Activated naive CD8-positive, alpha-beta T cell treated with anti-CD3 and anti-CD28 coated beads, Interleukin-2, amount 10 ng/mL, durations not matched to agents 7 days and 5 days (primary cell): ENCODE measurements at places on chromosomes 13 and 19. TPM values are rescaled to one million over a fixed set of nuclear protein-coding genes. Genes with fewer than 3 reads are reported as not detected.

DNA sequence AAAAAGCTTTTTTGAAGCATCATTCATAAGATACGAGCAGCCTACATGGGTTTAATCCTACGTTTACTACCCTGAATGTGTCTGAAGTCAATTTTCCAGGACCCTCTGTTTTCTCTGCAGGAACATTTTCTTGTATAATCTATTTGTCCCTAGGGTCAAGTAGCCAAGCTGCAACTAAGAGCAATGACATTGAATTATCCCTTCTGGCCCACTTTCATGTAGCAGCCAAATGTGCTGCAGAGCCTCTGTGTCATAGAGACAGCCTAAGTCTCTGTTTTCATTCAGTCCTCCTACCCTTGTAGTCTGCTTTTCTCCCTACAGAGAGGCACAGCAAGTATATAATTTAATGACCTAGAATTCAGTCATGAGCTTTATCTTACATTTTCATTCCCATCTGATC, 82.1 kb downstream of the ZAR1L start:
- H3K27me3 ChIP-seq: peaks cover 5% of the 10 kb centered on the region
- no peak overlapping the region for H3K4me3 ChIP-seq
- no peaks in the 10 kb centered on the region for H3K36me3 ChIP-seq
- no peak overlapping the region for H3K27ac ChIP-seq
- DNase-seq: no peak
- peaks cover 1% of the 10 kb centered on the region for H3K4me1 ChIP-seq

- no peak overlapping the region for H3K27ac ChIP-seq
- no peaks in the 10 kb centered on the region for H3K4me1 ChIP-seq
- H3K4me3 ChIP-seq: no peak overlapping the region
- no peak for DNase-seq
- H3K36me3 ChIP-seq: no peaks in the 10 kb centered on the region
Measured at GRCh38 chr19:8167985-8168384, 18.6 kb upstream of the FBN3 start.

DNA sequence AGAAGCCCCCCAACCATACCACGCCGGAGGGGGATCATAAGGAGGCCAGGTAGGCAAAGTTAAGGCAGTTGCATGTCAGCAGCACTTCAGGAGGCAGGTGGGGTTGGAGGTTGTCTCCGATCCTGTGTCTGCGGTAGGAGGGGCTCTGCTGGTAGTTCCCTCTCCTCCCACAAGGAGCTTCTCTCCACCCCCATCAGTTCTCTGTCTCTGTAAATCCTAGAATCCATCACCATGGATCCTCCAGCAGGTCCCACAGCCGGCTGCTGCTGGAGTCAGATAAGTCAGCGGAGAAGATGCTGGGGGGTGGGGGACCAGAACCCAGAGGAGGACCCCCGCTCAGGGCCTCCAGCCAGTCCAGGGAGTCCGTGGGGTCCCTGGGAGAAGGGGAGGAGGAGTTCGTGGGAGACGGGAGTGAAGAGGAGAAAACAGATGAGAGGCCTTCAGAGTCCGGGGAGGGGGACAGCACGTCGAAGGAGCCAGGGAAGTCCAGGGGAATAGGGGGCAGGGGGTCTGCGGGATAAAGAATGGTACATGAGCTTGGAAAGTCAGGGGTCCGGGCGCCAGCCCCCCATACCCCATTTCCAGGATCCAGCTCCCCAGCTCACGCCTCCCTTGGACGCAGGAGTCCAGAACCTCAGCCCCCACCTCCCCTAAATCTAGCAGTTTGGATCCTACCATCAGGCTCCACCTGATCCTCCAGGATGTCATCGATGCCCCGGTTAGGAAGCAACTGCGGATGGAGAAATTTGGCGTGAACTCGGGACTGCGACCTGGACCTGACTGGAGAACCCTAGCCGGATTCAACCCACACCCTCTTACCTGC, 6.3 kb downstream of the MAMSTR start:
- DNase-seq: no peak
- peaks cover 1% of the 10 kb centered on the region for H3K27me3 ChIP-seq
- H3K36me3 ChIP-seq: peaks cover 10% of the 10 kb centered on the region
- peak overlapping the region; percentile 84 for H3K4me3 ChIP-seq

DNA sequence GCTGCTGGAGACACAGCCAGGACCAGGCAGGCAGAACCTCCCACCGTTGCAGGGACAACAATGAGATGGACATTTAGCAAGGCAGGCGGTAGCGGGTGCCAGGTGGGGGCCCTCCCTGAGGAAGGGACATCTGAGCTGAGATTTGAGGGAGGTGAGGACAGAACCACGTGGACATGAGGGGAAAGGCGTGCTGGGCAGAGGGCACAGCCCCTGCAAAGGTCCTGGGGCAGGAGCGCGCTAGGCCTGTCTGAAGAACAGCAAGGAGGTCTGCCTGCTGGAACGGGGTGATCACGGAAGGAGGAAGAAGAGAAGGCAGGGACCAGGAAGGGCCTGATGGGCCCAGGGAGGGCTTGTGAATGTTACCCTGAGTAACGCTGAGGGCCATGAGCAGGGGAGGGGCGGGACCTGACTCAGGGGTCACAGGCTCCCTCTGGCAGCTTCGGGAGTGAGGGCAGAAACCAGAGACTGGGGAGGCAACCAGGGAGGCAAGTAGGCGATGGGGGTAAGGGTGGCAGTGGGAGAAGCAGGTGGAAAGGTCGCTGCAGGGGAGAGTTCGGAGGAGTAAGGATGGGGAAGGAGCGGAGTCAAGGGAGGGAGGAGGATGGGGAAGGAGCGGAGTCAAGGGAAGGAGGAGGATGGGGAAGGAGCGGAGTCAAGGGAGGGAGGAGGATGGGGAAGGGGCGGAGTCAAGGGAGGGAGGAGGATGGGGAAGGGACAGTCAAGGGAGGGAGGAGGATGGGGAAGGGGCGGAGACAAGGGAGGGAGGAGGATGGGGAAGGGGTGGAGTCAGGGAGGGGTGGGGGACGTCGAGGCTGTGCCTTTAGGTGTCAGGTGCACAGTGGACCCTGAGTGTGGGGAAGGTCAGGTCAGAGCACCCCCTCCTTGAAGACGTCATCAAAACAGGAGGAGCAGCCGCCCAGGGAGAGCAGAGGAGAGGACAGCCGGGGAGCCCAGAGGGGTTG, 15.7 kb upstream of the B3GNT3 start:
- no peak for DNase-seq
- peaks cover 12% of the 10 kb centered on the region for H3K36me3 ChIP-seq
- no peak overlapping the region for H3K4me3 ChIP-seq
- peak overlapping the region; percentile 48 for H3K27ac ChIP-seq
- no peaks in the 10 kb centered on the region for H3K27me3 ChIP-seq

DNA sequence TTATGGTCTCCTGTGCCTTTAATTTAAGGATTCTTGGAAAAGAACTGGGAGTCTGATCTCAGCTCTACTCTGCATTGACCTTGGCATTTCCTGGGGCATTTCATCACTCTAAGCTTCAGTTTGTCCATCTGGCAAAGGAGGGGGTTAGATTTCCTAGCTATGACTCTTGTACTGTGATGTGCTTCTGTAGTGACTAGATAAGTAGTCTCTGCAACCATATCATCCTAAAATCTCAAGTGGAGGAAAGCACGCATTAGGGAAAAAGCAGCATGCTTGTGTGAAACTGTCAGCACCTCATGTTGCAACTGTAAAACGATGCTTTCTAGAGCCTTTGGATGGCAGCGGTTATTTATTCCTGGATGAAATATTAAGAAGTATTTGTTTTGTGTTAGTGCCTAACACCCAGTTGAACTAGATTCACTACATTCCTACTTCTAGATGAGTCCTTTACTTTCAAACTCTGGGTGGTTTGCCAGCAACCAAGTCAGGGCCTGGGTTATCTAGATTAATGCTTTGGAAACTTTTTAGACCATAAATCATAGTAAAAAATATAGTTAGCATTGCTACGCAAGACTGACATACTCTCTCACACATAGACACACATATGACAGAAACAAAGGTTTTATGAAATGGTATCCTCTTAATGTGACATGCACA, 6.8 kb downstream of the WDFY2 start:
- H3K27me3 ChIP-seq: no peaks in the 10 kb centered on the region
- peaks cover 6% of the 10 kb centered on the region for H3K36me3 ChIP-seq
- H3K4me1 ChIP-seq: peaks cover 13% of the 10 kb centered on the region
- H3K4me3 ChIP-seq: no peak overlapping the region

PLIN3 gene
- total RNA-seq: 22.8 TPM

- no peak overlapping the region for H3K4me3 ChIP-seq
- no peak for DNase-seq
- H3K27ac ChIP-seq: no peak overlapping the region
- no peaks in the 10 kb centered on the region for H3K27me3 ChIP-seq
- H3K4me1 ChIP-seq: no peaks in the 10 kb centered on the region
- H3K36me3 ChIP-seq: no peaks in the 10 kb centered on the region
Measured at GRCh38 chr13:108044954-108045353, 170.4 kb downstream of the LIG4 start.

GRCh38 chr13:55815458-55816033, 1325.2 kb upstream of the PRR20A start:
- no peaks in the 10 kb centered on the region for H3K36me3 ChIP-seq
- DNase-seq: no peak
- no peaks in the 10 kb centered on the region for H3K4me1 ChIP-seq
- no peak overlapping the region for H3K4me3 ChIP-seq

LPAR2 gene
- total RNA-seq: 73.8 TPM

- H3K4me1 ChIP-seq: no peaks in the 10 kb centered on the region
- H3K27me3 ChIP-seq: no peaks in the 10 kb centered on the region
- no peak overlapping the region for H3K27ac ChIP-seq
- no peaks in the 10 kb centered on the region for H3K36me3 ChIP-seq
- no peak for DNase-seq
Measured at GRCh38 chr19:7145494-7145893, 76.0 kb downstream of the ZNF557 start.

TINCR gene
- total RNA-seq: 1.00 TPM

PARP4 gene
- total RNA-seq: 66.3 TPM

ZNF547 gene
- total RNA-seq: 6.7 TPM

DNA sequence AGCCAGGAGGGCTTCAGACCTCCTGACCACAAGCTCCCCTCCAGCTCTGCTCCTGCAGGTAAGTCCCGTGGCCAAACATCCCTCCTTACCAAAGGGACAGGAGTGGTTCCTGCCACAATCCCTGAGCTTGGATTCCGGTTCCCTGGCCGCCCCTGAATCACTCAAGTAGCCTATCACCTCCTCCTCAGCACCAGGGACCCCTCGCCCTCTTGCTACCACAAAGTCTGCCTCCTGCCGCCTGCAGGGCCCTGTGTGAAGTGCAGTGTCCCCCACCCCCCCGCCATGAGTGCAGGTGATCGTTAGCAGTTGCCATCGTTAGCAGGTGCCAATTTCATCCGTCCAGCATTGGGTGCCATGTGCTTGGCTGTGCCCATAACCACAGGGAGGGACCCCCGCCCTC, 40.8 kb upstream of the RANBP3 start:
- no peak overlapping the region for H3K4me3 ChIP-seq
- DNase-seq: no peak
- no peak overlapping the region for H3K27ac ChIP-seq
- no peaks in the 10 kb centered on the region for H3K36me3 ChIP-seq
- H3K27me3 ChIP-seq: no peaks in the 10 kb centered on the region
- peaks cover 3% of the 10 kb centered on the region for H3K4me1 ChIP-seq

MEX3D gene
- total RNA-seq: 7.0 TPM

GRCh38 chr13:87058786-87059329, 612.3 kb upstream of the SLITRK5 start:
- no peaks in the 10 kb centered on the region for H3K27me3 ChIP-seq
- no peaks in the 10 kb centered on the region for H3K4me1 ChIP-seq
- no peak overlapping the region for H3K4me3 ChIP-seq
- no peak for DNase-seq

SYNGR4 gene
- total RNA-seq: not detected

DNA sequence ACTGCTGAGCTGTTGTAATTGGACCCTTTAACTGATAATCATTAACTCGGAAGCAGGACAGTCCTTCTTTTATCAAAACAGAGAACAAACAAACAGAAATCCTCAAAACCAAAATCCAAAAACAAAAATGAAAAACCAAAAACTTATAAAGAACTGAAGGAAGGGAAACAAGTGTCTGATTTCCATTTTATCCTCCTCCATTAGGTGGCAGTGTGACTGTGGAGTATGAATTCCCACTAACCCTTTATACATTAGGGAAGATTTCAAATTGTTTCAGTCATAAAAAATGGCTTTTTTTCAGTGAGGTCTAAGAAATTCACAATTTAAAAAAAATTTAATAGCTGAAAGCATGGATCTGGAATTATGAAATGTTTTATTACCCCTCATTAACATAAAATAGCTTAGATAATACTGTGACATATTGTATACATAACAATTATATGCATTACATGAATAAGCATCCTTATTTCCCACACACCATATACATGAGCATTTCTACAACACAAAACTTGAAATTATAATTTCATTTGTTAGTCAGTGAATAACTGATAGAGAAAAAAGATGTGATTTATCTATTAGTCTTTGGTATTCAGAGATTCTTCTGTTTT, 1074.3 kb upstream of the PCDH9 start:
- DNase-seq: no peak
- no peak overlapping the region for H3K4me3 ChIP-seq
- H3K4me1 ChIP-seq: no peaks in the 10 kb centered on the region
- no peaks in the 10 kb centered on the region for H3K27me3 ChIP-seq

TEX26 gene
- not detected for total RNA-seq

GRCh38 chr13:60617991-60618733, 221.1 kb downstream of the TDRD3 start:
- H3K36me3 ChIP-seq: no peaks in the 10 kb centered on the region
- DNase-seq: no peak
- no peak overlapping the region for H3K27ac ChIP-seq
- no peaks in the 10 kb centered on the region for H3K4me1 ChIP-seq
- H3K27me3 ChIP-seq: peaks cover 11% of the 10 kb centered on the region

TMC4 gene
- 1.7 TPM for total RNA-seq

UHRF1 gene
- total RNA-seq: 90.8 TPM

DNA sequence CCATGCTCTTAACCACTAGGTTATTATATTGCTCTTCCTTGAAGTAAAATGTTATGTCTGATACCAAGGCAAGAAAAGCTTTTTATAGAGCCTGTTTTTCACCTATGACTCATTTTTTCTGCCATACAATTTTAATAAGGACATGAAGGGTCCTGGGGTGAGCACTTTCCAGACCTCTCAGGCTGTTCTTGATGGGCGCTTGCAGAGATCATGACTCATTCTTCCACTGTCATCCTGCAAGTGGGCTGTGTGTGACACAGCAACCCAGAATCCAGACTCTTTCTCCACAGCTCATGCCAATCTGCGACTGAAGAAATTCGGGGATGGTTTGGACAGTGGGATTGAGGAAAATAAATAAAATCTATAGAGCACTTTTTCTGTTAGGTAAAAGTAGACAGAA, 506.7 kb upstream of the NBEA start:
- H3K4me3 ChIP-seq: no peak overlapping the region
- H3K4me1 ChIP-seq: no peaks in the 10 kb centered on the region
- DNase-seq: no peak
- H3K27me3 ChIP-seq: no peaks in the 10 kb centered on the region

DNA sequence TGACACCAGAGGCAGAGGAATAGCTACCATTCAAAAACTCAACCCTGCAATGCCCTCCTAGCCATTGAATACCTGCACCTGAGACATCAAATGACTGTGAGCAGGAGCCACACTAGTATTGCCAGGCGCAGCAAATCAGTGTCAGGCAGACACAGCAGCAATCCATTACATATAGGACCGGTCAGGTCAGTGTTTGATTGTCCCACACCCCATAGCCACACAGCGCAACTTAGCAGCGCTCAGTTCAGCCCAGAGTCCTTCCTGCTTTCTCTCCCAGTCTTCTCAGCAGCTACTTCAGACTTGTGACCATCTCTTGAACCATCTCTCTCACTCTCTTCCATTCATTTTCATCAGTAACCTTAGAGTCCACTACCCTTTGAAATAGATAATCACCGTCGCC, 181.6 kb upstream of the GPR12 start:
- peaks cover 16% of the 10 kb centered on the region for H3K27me3 ChIP-seq
- DNase-seq: no peak
- no peaks in the 10 kb centered on the region for H3K36me3 ChIP-seq
- H3K4me3 ChIP-seq: no peak overlapping the region
